Progenitor cell of endocrine pancreas (in vitro differentiated cells): ENCODE measurements at places on chromosomes 4 and X. TPM values are rescaled to one million over a fixed set of nuclear protein-coding genes. Genes with fewer than 3 reads are reported as not detected.

DNA sequence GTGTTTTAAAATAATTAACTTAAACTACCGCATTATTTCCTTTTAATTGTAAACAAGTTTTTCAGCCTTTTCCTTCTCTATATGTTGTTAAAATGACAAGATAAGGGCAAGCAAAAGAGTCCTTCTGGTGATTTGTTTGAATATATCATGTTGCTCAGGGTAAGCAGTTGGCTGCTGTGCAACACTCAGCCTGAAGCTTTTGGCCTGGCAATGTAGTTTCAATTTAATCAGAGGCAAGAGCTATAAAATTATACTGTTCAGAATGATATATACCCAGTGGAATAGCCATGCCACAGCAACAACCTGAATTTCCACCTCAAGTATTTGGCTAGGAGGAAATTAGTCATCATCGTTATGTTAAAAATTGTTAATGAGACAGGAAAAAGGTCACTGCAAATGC, 53.4 kb downstream of the GRXCR1 start:
- no peak for DNase-seq

PTPN13 gene
- 55.2 and 63.1 TPM in 2 replicates for total RNA-seq

SLC9B1 gene
- 0.75 and 0.79 TPM in 2 replicates for total RNA-seq

- DNase-seq: no peak
Observed at GRCh38 chr4:124946696-124947095, 234.2 kb upstream of the ANKRD50 start.

DNA sequence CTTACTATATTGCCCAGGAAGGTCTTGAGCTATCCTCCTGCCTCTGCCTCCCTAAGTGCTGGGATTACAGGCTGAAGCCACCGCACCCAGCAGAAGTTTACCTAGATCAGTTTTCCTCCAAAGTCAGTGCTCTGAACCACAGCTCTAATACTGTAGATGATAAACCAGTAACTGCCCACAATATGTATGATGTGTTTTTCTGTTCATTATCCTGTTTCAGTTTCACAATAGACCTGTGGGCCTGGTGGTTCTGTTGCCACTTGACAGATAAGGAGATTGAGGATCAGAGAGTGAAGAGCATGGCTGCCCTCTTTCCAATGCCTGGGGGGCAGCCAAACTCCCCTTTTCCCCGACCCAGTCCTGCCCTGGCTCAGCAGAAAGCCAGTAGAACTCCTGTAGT, 87.0 kb downstream of the EFNB1 start:
- no peak for DNase-seq

CLNK gene
- not detected in 2 replicates for total RNA-seq

GRCh38 chr4:102684610-102685052, 76.1 kb downstream of the MANBA start:
- no peak for DNase-seq

GRCh38 chr4:181289198-181289597, 954.0 kb upstream of the TENM3 start:
- no peak for DNase-seq

GRCh38 chr4:147339100-147339499, 141.8 kb upstream of the EDNRA start:
- DNase-seq: no peak

GRIA2 gene
- 2.3 and 2.5 TPM in 2 replicates for total RNA-seq

ITIH6 gene
- not detected in 2 replicates for total RNA-seq

DNA sequence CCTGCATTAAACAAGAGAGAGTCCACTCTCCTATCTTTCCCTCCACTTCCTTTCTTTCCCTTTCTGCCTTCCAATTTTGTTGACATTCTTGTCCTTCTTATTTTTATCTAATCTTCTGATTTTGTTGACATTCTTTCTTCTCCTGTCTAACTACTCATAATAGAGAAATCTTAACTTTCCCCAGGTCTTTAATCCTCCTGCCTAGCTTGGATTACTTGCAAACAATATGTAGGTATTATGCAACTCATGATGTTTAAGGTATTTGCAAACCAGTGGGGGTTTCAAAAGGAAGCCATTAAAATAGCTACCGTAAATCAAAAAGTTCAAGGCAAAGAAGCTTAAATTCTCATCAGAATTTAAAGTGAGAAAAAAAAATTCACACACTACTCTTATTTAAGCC, 53.9 kb downstream of the PROM1 start:
- DNase-seq: no peak

- no peak for DNase-seq
Observed at GRCh38 chrX:110915111-110915510, 119.5 kb upstream of the CHRDL1 start.

LDOC1 gene
- 53.8 and 59.8 TPM in 2 replicates for total RNA-seq

- DNase-seq: no peak
Observed at GRCh38 chr4:159201168-159201567, 98.3 kb downstream of the RAPGEF2 start.

- no peak for DNase-seq
Observed at GRCh38 chr4:23149815-23150214, 457.1 kb downstream of the GBA3 start.

GRCh38 chrX:100408713-100409609, 1.1 kb downstream of the PCDH19 start:
- no peak for DNase-seq

MAMLD1 gene
- 4.4 TPM in 2 replicates for total RNA-seq

- DNase-seq: no peak
Observed at GRCh38 chrX:97691901-97692455, 808.3 kb downstream of the RPA4 start.

GLUD2 gene
- total RNA-seq: 11.3 and 12.0 TPM in 2 replicates

DNA sequence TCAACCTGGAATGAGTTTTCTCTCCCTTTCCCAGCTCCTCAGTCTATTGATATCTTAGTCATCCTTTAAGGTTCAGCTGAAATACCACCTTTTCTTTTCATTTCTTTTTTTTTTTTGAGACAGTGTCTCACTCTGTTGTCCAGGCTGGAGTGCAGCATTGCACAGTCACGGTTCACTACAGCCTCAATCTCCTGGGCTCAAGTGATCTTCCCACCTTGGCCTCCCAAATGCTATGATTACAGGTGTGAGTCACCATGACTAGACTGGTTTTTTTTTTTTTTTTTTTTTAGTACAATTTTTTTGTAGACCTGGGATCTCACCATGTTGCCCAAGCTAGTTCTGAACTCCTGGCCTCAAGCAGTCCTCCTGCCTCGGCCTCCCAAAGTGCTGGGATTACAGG, 28.9 kb downstream of the AFF1 start:
- no peak for DNase-seq

- DNase-seq: no peak
Observed at GRCh38 chr4:23736466-23736865, 153.4 kb downstream of the PPARGC1A start.

DNA sequence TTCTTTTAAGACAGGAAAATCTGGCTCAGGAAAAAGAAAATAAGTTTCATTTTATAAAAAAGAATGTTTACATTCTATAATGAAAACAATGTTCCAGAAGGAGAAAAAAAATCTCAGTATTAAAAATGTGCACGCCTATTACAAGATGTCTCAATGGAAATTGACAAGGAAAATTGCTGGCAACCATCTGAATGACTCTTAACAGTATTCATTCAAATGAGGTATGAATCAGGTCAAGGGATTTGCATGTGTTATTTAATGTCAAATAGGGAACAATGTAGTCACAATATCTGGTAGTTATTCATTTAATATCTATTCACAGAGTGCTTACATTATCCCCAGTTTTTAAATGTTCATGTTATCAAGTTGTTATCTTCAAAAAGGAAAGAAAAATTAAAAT, 208.4 kb upstream of the TRAM1L1 start:
- no peak for DNase-seq

GRCh38 chr4:4320951-4321714, 31.1 kb downstream of the ZBTB49 start:
- no peak for DNase-seq

GRCh38 chr4:174394915-174395314, 111.2 kb downstream of the CEP44 start:
- DNase-seq: no peak

GRCh38 chr4:119025420-119025819, 110.2 kb upstream of the MYOZ2 start:
- DNase-seq: no peak

POU4F2 gene
- total RNA-seq: 0.17 and 0.31 TPM in 2 replicates

DNA sequence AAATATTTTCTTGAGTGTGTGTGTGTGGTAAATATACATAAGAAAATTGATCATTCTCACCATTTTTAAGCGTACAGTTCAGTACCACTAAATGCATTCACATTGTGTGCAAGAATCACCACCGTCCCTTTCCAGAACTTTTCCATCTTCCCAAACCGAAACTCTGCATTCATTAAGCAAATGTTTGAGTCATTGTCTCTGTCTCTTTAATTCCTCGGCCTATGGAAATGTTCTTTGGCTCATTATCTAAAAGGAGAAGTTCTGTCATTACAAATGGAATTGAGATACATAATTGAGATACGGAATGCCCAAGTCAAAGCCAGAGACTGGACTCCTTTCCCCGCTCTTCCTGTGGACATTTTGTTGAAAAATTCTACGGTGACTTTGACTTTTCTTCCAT, 168.9 kb downstream of the DCLK2 start:
- DNase-seq: no peak

DNA sequence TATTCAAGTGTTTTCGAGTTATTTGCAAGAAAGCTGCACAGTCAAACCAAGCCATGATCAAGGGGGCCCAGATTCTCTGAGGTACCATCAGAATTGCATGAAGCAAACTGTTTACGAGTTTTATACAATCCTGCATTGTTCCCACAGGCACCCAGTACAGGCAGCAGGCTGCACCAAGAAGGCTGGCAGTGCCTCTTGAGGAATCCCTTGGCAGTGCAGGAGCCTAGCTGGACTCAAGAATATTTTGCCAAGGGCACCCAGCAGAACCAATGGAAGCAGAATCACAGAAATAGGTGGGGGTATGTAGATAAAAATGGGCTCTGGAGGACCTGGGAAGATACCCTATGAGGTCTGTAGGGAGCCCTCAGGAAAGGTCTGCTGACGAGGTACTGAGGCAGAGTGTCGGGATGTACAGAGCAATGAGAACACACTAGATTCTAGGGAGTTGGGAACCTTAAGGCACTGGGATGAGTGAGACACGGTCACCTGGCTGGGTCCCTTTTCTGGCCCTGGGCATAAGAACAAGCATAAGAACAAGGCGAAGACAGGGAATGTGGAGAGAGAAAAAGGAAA, 2.5 kb upstream of the PLP1 start:
- DNase-seq: no peak

GPC3 gene
- total RNA-seq: 197 and 259 TPM in 2 replicates

RASSF6 gene
- total RNA-seq: 10.1 and 10.6 TPM in 2 replicates

GRCh38 chr4:83851261-83852084, 315.6 kb downstream of the GPAT3 start:
- DNase-seq: no peak

- DNase-seq: no peak
Observed at GRCh38 chrX:46710927-46711623, 47.8 kb downstream of the SLC9A7 start.

GALNTL6 gene
- total RNA-seq: 0.14 and 0.20 TPM in 2 replicates

ADH1C gene
- total RNA-seq: 3.3 and 4.6 TPM in 2 replicates

DNA sequence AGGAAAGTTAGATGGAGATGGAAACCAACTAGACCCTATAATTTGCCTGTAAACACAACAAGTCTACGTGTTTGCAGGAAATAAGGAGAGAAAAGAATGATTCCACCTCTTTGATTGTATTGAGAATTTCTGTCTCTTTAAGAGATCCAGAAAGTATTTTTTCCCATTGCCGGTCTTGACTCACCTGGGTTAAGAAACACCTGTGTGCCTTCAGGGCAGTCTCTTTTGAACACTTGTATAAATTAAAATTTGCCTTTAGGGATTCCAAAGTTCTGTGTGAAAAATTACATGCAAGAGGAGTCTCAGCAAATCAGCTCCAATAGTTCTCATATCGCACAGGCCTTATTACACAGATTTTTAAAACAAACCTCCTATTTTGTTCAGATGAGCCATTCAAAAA, 46.0 kb upstream of the SMAD1 start:
- no peak for DNase-seq

DNA sequence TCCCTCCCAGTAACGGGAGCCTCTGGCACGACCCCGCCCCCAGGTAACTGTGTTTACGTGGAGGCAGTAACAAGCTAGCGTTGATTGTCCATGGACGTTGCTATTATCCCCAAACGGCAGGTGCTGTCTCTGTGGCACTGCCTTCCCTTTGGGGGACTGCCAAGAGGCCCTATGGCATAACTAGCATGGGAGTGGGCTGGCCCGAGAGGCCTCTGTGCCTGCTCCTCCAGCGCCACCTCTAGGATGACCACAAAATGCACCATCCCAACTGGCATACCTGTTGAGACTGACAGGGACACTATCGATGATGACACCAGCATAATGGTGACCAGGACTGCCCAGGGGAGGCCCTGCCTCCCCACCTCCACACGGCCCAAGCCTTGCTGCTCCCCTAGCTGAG, 1.5 kb downstream of the SRPK3 start:
- no peak for DNase-seq

GPR143 gene
- 6.3 and 7.1 TPM in 2 replicates for total RNA-seq

DNA sequence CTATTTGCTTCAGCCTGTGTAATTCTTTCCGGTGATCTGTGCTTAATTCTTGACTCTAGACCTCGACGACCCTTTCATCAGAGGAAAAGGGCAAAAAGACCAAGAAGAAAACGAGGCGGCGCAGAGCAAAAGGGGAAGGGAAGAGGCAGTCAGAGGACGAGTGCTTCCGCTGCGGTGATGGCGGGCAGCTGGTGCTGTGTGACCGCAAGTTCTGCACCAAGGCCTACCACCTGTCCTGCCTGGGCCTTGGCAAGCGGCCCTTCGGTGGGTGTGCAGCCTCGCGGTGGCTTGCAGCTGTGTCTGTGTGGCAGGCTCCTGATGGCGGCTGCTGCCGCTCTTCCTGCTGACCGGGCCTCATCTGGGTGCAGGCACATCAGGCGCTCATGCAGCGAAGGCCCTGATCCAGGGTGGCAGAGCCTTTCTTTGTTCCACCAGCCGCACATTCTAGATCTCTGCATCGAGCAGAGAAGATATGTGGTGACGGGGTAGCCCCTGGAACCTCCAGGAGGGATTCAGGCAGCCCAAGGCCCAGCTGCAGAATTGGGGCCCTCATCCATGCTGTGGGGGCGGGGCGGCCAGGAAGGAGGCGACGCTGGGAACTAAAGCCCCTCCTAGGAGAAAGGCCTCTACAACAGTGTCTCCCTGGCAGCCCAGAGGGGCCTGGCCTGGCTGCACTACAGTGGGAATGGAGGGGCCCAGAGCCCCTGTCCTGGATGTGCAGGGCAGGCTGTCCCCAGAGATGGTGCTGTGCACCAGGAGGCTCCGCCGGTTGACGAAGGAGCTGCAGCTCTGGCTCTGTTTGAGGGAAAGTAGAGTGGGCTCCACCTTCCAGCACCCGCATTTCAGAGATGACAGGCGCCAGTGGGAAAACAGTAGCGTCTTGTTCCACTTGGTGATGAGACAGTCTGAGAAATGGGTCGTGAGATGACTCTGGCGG, 32.1 kb downstream of the NELFA start:
- no peak for DNase-seq

HSFX3 gene
- total RNA-seq: not detected in 2 replicates

- DNase-seq: peak; percentile 20
Observed at GRCh38 chr4:121736735-121737351, 28.1 kb downstream of the SMIM43 start.

DNA sequence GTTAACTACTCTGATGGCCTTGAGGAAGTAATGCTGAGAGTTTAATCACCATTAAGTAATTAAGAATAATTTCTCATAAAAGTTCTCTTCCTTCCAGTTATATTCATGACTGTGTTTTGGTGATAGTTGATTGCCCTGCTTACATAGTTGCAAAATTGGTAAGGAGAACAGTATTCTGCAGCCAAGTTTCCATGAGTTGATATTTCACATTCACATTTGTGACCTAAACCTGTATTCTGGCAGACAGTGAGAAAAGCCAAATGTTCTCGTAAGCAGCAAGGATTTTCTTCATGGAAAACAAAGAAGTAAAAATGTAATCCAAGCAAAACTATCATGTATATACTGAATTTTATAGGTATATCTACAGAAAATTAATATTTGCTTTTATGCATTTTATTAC, 187.8 kb upstream of the NUDT6 start:
- no peak for DNase-seq

PABPC4L gene
- 4.3 and 4.5 TPM in 2 replicates for total RNA-seq
